ENCODE measurements at places on chromosomes 1 and 21. TPM values are rescaled to one million over a fixed set of nuclear protein-coding genes. Genes with fewer than 3 reads are reported as not detected.

DNA sequence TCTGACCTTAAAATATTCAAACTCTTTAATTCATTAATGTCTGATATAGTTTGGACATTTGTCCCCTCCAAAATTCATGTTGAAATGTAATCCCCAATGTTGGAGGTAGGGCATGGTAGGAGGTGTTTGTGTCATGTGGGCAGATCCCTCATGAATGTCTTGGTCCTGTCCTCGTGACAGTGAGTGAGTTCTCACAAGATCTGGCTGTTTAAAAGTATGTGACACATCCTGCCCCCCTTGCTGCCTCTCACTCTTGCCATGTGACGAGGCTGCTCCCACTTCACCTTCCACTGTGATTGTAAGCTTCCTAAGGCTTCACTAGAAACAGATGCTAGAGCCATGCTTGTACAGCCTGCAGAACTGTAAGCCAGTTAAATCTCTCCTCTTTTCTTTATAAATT lies 21.3 kb upstream of the FBXO28 start:
- H3K4me3 ChIP-seq, result no peak overlapping the region
- no peaks in the 10 kb centered on the region for H3K36me3 ChIP-seq
- DNase-seq, result no peak
- peaks cover 1% of the 10 kb centered on the region for H3K4me1 ChIP-seq
- H3K27me3 ChIP-seq, result no peaks in the 10 kb centered on the region

GRCh38 chr1:47554901-47555300 lies 117.1 kb downstream of the FOXD2 start:
- H3K36me3 ChIP-seq, result no peaks in the 10 kb centered on the region
- no peaks in the 10 kb centered on the region for H3K27me3 ChIP-seq
- H3K4me1 ChIP-seq, result peaks cover 16% of the 10 kb centered on the region
- no peak overlapping the region for H3K4me3 ChIP-seq

Gene HOOK1
- total RNA-seq, result 35.5 TPM

GRCh38 chr1:241527146-241527545 lies 5.0 kb upstream of the KMO start:
- H3K27me3 ChIP-seq, result no peaks in the 10 kb centered on the region
- no peak overlapping the region for H3K27ac ChIP-seq
- no peaks in the 10 kb centered on the region for H3K36me3 ChIP-seq
- DNase-seq, result no peak

DNA sequence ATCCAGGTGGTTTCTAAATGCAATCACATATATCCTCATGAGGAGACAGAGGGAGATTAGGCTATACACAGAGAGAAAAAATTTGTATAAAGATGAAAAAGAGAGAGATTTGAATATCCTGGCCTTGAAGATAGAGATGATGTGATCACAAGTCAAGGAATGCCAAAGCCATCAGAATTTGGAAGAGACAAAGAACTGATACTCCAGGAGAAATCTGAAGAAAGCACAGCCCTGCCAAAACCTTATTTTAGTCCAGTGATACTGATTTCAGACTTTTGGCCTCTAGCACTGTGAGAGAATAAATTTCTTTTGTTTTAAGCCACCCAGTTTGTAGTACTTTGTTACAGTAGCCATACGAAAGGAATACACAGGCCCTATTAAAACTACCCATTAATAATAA lies 33.4 kb downstream of the DOCK7 start:
- no peaks in the 10 kb centered on the region for H3K36me3 ChIP-seq
- H3K27ac ChIP-seq, result no peak overlapping the region
- no peaks in the 10 kb centered on the region for H3K27me3 ChIP-seq
- peaks cover 4% of the 10 kb centered on the region for H3K4me1 ChIP-seq

DNA sequence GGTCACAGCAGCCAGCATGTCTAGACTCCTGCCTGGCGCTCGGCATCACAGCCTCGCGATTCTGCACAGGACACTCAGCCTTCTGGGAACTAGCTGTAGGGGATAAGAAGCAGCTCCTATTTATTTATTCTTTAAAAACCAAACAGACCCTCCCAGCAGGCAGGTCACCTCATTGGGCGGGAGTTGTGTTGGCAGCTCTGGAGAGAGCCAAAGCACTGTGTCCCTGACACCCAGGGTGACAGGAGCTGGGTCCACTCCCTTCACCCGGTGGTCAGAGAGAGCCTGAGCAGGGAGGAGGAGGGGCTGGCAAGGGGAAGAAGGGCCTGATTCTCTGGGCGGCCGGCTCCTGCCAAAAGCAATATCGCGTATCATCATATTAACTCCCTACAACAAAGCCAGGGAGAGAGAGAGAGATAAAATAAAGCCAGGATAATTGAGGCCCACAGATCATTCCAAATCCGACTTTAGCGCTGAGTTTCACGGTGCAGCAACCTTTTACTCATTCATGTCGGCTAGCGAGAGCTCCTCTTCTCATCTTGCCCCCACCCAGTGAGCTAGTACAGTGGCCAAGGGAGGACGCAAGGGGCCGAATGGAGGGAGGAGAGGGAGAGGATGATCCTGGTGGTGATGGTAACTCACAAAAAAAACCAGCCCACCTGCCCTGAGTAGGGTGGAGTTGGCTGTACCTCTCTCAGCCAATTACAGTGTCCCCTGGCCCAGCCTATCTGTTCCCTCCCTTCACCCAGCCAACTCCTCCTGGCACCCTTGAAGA lies 79.8 kb upstream of the IFFO2 start:
- no peak overlapping the region for H3K27ac ChIP-seq
- peak; percentile 42 for DNase-seq
- no peaks in the 10 kb centered on the region for H3K27me3 ChIP-seq
- H3K36me3 ChIP-seq, result no peaks in the 10 kb centered on the region

Gene TINAGL1
- 89.4 TPM for total RNA-seq

GRCh38 chr1:9271283-9271682 lies 21.4 kb upstream of the SPSB1 start:
- no peak overlapping the region for H3K27ac ChIP-seq
- H3K4me3 ChIP-seq, result no peak overlapping the region
- no peaks in the 10 kb centered on the region for H3K4me1 ChIP-seq
- H3K36me3 ChIP-seq, result peaks cover 7% of the 10 kb centered on the region
- DNase-seq, result no peak

- H3K36me3 ChIP-seq, result peaks cover 6% of the 10 kb centered on the region
- no peak overlapping the region for H3K4me3 ChIP-seq
- no peaks in the 10 kb centered on the region for H3K27me3 ChIP-seq
- no peaks in the 10 kb centered on the region for H3K4me1 ChIP-seq
- H3K27ac ChIP-seq, result no peak overlapping the region
Measured at GRCh38 chr1:116586741-116587143, 15.9 kb upstream of the CD58 start.

Gene CD53
- 59.9 TPM for total RNA-seq

- no peaks in the 10 kb centered on the region for H3K27me3 ChIP-seq
- no peaks in the 10 kb centered on the region for H3K36me3 ChIP-seq
- no peak overlapping the region for H3K27ac ChIP-seq
- no peak overlapping the region for H3K4me3 ChIP-seq
- H3K4me1 ChIP-seq, result no peaks in the 10 kb centered on the region
Measured at GRCh38 chr1:151568626-151569088, 28.5 kb downstream of the TUFT1 start.

DNA sequence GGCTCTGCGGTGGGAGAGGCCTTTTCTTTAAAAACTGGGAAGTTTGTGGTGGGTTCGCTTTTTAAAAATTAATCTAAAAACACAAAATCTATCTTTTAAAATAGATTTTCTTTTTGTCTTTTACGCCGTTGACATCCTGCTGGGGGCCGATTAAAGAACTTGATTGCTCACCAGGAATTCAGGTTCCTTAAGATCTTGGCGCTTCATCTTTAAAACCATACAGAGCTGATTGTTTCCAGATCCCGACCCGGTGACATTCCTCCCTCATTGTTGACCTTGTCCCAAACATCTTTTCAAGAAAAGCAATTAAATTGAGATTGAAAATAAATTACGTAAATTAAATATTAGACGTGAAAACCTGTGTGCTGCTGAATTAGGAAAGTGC lies 546 bp upstream of the ZNF697 start:
- peaks cover 11% of the 10 kb centered on the region for H3K4me1 ChIP-seq
- no peaks in the 10 kb centered on the region for H3K36me3 ChIP-seq
- peak overlapping the region; percentile 92 for H3K27ac ChIP-seq
- peak overlapping the region; percentile 96 for H3K4me3 ChIP-seq

Gene CFAP126
- 6.5 TPM for total RNA-seq

- H3K4me1 ChIP-seq, result no peaks in the 10 kb centered on the region
- H3K36me3 ChIP-seq, result no peaks in the 10 kb centered on the region
- H3K27me3 ChIP-seq, result no peaks in the 10 kb centered on the region
- no peak overlapping the region for H3K27ac ChIP-seq
- no peak for DNase-seq
- H3K4me3 ChIP-seq, result no peak overlapping the region
Measured at GRCh38 chr1:77051425-77051824, 167.8 kb downstream of the PIGK start.

Gene HSF2BP
- total RNA-seq, result 0.60 TPM

GRCh38 chr1:173454966-173455524 lies 22.1 kb upstream of the PRDX6 start:
- peaks cover 4% of the 10 kb centered on the region for H3K36me3 ChIP-seq
- DNase-seq, result no peak
- no peaks in the 10 kb centered on the region for H3K27me3 ChIP-seq
- no peak overlapping the region for H3K4me3 ChIP-seq
- H3K4me1 ChIP-seq, result no peaks in the 10 kb centered on the region
- no peak overlapping the region for H3K27ac ChIP-seq
